ENCODE measurements at places on chromosomes 4 and X.

DNA sequence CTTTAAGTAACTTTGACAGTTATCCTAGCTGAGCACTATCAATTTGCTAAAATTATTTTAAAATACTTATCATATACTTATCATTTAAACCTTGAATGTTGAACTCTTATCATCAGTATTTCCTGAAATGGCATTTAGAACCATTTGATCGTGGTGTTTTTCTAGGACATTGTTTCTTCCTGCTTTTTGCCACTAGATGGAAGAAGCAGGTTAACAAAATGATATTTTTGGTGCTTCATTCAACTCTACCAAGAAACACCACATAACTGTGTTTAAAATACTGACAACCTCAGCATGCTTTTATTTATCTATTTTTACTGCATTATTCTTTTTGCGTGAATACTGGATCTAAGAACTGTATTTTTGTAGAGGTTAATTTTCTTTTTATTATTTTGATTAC lies 44.6 kb downstream of the C4orf33 start:
- DNase-seq, result no peak

DNA sequence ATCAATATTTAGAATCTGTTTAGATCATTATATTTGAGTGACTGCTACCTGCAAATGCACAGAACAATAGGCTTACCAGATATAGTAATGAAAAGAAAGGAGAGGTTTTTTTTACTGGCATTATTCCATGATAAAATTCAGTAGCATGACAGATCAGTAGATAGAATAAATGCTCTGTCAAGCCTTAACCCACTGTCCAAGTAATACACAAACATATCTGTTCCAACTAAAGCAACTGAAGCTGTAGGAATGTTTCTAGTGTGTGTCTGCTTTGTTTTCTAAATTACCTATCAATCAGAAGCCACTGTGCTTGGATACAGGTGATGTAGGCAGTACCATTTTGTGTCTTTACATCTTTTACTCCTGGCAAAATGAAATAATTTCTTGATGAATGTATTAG lies 604.6 kb downstream of the PCDH7 start:
- no peak for DNase-seq

DNA sequence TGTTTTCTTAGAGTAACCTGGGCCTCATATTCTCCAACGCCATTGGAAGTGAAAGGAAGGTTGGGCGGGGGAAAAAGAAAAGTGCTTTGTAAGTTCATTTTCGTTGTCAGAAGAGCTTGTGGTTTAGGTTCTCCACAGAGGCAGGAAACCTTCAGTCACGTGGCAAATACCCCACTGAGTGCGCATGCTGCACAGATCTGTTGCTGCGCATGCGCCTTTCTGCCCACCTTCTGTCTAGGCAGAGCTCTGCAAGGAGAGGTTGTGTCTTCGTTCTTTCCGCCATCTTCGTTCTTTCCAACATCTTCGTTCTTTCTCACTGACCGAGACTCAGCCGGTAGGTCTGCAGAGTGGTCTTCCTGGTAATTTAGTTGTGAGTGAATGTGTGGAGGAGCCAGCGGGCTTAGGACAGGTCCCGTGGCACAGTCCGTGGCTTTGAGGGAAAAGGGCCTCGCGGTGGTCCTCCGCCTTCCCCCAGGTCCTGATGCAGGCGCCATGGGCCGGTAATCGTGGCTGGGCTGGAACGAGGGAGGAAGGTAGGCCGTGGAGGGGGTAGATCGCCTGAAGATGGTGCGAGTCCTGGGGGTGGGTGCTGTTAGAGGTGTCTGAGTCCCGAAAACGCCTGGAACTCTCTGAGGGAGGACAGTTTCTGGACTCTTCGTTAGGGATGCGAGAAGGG lies at the start of gene PAGE5:
PAGE5 (plus strand) TSS at position 228 of the 676 bp plus-strand sequence. CDS start 1,037 bp downstream, outside the sequence.
- no peak for DNase-seq

DNA sequence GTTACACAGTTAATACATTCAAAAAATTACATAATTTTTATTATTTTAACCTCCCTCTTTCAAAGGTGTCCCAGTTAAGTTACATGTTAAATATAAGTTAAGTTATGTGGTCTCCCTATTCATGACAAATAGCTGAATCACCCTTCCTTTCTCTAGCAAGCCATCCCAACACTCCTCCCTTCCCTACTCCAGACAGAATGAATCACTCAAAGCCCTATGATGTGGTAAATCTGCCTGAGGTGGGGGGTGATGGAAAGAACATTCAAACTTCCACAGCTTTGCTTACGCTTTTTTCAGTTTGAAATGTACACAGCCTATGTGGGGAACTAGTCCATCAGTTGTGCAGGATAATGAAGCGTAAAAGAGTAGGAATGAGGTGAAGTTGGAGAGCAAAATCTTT lies 90.2 kb downstream of the CXCL13 start:
- DNase-seq, result peak; percentile 78

- DNase-seq, result no peak
Measured at GRCh38 chr4:25123236-25123635, 37.0 kb downstream of the SEPSECS start.

DNA sequence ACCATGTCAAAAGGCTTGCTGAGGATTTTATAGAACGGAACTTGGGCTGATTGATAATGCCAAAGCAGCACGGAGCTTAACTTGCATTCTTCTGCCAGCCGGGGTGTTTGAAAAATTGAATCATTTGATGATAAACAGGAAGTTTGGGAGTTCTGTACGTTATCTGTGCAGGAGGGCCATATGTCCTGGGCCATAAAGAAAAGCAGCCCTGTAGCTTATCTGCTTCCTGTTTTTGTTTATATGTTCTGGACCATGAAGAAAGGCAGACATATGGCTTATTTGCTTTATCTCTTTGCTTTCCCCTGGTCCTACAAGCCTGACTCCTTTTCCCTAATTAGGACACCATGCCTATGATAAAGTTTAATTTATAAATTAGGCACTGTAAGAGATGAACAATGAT lies 62.4 kb downstream of the HOPX start:
- DNase-seq, result no peak

GRCh38 chr4:153234885-153235284 lies 30.6 kb downstream of the TRIM2 start:
- DNase-seq, result no peak

GRCh38 chr4:71860643-71861042 lies 76.8 kb upstream of the GC start:
- DNase-seq, result no peak

- DNase-seq, result no peak
Measured at GRCh38 chr4:108119199-108119800, 49.4 kb downstream of the LEF1 start.

Measured in smooth muscle cell of the brain vasculature (primary cell).